ENCODE measurements at places on chromosomes 6 and 20.

- DNase-seq, result no peak
Measured at GRCh38 chr20:4645621-4646020, 76.1 kb upstream of the PRND start.

DNA sequence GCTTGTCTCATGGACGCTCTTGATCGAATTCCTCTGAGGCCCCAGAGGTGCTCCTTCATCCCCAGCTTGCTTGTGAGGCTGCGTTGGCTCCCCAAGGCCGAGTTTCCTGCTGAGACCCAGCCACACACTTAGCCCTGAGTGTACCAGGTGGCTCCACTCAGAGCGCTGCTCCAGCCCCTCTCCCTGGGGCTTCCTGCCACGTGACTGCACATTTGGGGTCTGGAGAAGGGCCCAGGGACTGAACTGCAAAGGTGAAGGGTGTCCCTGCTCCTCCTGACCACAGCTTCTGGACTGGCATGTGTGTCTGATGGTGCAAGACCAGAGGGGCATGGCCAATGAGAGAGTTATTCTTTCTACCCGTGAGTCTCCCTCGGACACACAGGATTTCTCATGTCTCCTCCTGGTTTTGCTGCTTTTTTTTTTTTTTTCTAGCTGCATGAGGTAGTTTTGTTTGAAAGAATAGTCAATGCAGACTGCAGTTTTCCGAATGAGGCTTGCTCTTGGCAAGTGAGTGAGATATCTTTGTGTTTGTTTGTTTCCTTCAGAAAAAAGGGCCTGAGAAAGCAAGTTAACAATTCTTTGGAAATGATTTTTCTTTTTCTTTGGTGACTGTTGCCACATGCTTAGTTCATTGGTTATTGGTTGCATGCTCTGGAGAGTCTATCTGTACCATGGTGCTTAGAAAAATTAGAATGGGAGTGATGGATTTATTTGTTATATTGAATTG lies 3.1 kb upstream of the ZNF831 start:
- DNase-seq, result no peak

DNA sequence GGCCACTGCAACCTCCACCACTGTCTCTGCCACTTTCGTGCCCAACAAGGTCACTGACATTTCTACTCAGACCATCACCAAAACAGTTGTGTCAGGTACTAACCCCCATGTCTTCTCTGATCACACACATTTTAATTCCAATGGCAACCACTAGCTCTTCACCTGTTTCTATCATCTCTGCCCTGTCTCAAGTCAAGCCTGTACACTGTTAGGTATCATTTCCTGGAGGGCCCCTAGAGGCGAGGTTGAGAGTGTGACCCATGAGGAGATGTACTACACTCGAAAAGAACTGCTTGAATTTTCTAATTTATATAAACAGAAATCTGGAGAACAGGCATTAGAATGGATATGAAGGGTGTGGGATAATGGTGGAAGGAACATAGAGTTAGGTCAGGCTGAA lies 17.4 kb upstream of the MUC21 start:
- no peak for DNase-seq

DNA sequence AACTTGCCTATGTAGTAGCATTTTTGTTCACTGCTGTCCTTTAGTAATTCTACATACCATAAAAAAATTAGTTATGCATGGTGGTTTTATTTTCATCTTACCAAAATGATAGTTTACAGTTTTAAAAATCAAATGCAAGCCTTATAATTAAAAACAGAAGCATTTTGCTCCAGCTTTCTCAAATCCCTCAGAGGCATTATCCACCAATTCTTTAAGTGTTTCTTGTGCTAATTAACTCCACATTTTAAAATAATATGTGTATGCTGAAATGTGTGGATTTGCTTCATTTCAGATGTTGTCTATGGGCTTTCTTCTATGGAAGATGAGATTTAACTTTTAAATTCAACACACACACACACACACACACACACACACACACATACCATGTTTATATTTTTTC lies 49.3 kb downstream of the PCSK2 start:
- no peak for DNase-seq

- no peak for DNase-seq
Measured at GRCh38 chr6:157020398-157020797, 243.2 kb downstream of the ARID1B start.

DNA sequence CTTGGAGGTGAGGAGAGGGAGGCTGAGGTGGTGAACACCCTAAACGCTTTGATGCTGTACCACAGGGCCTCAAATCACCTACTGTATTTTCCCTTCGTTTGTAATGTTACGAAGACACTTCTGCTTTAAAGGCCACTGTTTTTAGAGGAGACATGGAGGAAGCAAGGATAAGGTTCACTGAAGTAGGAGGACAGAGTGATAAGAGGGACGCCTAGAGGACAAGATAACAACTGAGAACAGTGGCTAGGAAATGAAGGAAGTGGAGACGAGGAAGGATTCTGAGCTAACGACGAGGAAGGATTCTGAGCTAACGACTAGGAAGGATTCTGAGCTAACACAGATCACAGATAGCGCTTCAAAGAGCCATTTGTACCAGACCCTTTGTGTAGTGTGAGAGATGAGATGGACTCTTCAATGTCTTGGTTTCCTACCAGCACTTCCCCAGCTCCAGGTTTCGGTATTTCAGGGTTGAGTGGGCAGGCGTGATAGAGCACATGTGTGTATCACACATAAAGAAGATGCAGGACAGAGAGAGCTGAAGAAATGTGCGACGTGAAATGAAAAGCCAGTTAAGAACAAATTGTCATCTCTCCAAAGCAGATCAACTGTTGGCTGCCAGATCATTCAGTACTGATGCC lies 7.5 kb downstream of the SF3B5 start:
- DNase-seq, result no peak

GRCh38 chr6:85432554-85432953 lies 17.3 kb upstream of the NT5E start:
- no peak for DNase-seq

Data from activated CD4-positive, alpha-beta T cell treated with anti-CD3 and anti-CD28 coated beads, Interleukin-2, amount 50 U/mL, for 24 hours (primary cell).